ENCODE measurements at places on chromosomes 4 and X.

DNA sequence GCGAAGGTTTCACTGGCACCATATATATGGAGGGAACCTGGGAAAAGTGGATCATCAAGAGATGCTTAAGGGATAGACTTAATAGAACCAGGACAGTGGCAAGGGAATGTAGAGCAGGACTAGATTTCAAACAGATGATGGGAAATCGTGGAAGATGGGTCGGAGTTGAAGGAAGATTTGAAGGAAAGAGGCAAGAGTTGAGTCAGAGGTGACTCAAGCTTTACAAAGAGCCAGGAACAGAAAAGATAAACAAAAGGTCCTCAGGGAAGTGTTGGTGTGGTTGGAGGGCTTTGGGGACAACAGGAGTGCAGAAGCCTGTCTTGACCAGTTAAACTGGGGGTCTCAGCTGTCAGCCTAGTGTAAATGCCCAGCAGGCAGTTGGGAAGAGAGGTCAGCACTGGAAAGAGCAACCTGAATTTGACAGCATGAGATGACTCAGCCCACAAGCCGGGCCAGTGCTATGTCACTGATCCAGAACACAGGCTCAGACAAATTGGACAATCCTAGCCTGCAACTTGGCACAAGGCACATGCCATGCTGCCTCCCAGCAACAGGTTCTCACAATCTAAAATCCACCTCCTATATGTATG lies 230.5 kb downstream of the IDS start:
- no peak for DNase-seq

GRCh38 chr4:102735582-102735981 lies 25.2 kb downstream of the MANBA start:
- DNase-seq, result no peak

- no peak for DNase-seq
Observed at GRCh38 chrX:13840121-13840520, 23.2 kb upstream of the GPM6B start.

DNA sequence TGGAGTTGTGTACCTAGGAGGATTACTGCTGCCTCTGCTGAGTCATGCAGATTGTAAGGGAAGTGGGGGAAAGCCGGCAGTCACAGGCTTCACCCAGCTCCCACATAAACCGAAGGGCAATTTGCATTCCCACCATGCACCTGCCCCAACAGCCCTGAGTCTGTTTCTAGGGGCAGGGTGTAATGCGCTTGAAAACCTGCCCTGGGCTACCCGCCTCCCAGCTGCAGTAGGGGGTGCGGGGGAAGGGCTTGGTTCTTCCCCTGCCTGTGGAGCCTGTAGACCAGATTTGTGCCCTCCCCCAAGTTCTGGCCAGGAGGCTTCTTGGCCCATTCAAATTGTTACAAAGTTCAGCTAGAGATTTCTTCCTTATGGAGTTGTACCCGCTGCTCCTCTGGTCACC lies 269.2 kb upstream of the DDX53 start:
- DNase-seq, result no peak

- DNase-seq, result no peak
Observed at GRCh38 chr4:136650541-136651277, 881.6 kb downstream of the PCDH18 start.

DNA sequence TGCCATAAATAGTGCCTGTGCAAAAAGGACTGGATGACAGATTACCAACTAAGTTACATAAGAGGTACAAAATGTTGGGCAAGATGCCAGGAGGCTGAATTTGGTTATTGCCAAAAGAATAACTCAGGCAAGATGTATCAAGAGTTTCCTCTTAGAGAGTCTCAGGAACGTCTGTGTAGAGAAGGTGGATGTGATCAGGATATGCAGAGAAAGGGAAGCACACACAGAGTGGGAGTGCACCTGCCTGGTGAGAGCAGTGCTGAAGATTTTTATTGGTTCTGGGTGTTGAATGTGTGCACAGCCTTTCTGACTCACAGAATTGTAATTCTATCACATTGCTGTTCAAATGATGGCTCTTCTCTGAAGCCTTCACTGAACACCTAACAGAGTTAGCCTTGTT lies 156.8 kb upstream of the HS3ST1 start:
- no peak for DNase-seq

DNA sequence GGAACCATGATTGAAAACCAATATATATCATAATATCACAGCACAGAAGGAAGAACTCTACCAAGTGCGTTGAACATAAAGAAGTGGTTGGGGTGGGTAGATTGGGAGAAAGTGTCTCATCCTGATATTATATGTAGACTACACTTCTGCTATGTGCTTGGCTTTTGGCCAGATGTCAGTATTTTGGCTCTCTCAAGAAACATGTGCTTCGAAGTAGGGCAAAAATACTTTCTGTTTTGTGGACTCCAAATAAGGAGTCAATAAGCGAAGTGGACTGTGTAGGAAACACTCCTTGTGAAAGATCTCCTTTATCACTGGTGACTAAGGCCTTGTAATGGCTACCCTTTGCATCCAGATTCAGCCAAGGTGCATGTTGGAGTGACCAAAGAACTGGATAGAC lies 7.8 kb upstream of the HPSE start:
- DNase-seq, result no peak

DNA sequence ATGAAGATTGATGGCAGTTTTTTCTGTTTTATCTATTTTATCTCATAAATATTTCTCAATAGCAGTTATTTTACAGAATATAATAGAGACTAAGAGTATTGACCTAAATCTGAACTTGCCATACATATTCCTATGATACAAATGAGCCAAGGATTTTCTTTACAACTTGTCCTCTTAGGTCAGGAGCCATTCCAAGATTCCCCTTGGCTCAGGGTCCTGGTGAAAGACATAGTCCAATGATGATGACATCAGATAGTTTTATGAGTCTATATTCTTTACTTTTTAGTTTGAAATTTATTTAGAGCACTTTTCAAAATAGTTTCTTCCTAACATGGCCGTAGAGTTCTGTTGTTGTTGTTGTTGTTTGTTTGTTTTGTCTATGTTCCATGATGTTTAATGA lies 869.1 kb upstream of the GRID2 start:
- no peak for DNase-seq

- no peak for DNase-seq
Observed at GRCh38 chr4:83362492-83363329, 28.1 kb upstream of the HPSE start.

- no peak for DNase-seq
Observed at GRCh38 chrX:70494441-70494840, 49.8 kb downstream of the DLG3 start.

GRCh38 chrX:3599802-3600430 lies 113.5 kb downstream of the PRKX start:
- peak; percentile 18 for DNase-seq

GRCh38 chrX:119516157-119516702 lies 48.0 kb downstream of the SLC25A5 start:
- DNase-seq, result no peak

DNA sequence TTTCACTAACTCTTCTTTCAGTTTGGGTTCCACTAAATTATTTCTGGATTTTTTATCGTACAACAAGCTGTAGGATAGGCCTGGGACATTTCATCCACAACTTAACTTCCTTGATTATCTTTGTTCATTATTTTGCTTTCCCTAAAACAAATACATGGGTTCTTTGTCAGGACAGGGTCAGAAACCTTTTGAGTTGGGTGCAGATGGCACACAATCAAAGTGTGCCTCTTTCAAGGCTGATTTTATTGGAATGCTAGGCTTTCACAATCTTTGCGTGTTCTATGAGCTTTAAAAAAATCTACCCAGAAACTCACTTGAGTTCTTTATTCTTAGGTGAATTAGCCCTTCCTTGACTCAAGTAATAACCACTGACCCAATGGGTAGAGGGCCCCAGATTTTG lies 348.4 kb downstream of the FAM47B start:
- DNase-seq, result no peak

DNA sequence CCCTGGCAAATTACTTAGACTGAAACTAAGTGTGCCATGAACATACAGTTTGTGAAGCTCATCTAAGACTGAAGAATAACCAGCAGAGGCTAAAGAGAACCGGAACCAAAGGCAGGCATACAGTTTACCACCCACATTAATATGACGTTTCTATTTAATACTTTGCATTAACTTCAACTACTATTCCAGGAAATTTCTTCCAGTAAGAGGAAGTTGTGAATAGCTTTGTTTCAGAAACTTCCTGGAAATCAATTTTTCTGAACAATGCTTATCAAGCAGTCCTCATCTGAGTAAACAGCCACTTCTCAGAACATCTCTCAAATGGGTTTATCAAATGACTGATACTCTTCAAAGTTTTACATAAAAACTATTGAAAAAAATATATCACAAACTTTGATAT lies 252.7 kb downstream of the OPHN1 start:
- no peak for DNase-seq

- no peak for DNase-seq
Observed at GRCh38 chr4:3477750-3478430, 14.8 kb downstream of the DOK7 start.

GRCh38 chr4:108484187-108484586 lies 136.2 kb upstream of the RPL34 start:
- no peak for DNase-seq

- DNase-seq, result no peak
Observed at GRCh38 chr4:186078981-186079638, 10.2 kb downstream of the TLR3 start.

- DNase-seq, result no peak
Observed at GRCh38 chr4:16206848-16207247, 19.4 kb downstream of the TAPT1 start.

- DNase-seq, result no peak
Observed at GRCh38 chr4:37998226-37998625, 38.0 kb downstream of the PTTG2 start.

DNA sequence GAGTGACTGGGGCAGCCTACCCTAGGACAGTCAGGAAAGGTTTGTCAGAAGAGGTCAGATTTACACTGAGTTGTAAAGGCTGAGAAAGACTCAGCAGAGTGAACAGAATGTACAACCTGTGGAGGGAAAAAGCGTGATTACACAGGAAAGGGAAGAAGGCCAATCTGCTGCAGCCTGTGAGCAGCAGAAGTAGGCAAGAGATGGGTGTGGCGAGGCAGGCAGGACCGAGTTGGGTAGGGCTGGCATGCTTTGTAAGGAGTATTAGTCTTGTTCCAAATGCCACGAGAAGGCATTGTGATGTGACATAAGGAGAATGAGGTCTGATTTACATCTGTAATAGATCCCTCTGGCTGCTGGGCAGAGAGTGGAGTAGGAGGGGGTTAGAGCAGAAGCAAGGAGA lies 12.6 kb downstream of the SGMS2 start:
- no peak for DNase-seq

GRCh38 chr4:170089274-170089667 lies 485 bp downstream of the AADAT start:
- no peak for DNase-seq

DNA sequence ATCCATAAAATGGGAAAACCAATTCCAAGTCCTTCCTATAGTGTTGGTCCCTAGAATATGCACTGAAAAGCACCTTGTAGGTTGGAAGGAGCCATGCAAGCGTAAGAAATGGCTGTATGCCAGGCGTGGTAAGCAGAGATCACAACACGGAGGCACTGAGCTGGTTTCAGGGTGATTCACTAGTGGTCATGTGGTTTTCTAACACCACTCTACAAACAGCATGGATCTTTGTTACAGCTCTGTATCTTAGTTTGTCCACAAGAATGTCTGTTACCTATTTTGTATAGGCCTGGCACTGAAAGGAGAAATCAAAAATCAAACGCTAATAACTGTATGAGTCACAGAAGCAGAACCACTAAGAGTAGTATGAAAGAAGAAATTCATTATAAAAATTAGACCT lies 71.9 kb downstream of the MAGEB17 start:
- DNase-seq, result peak; percentile 50

- DNase-seq, result peak; percentile 6
Observed at GRCh38 chrX:112513154-112513553, 166.6 kb downstream of the LHFPL1 start.

DNA sequence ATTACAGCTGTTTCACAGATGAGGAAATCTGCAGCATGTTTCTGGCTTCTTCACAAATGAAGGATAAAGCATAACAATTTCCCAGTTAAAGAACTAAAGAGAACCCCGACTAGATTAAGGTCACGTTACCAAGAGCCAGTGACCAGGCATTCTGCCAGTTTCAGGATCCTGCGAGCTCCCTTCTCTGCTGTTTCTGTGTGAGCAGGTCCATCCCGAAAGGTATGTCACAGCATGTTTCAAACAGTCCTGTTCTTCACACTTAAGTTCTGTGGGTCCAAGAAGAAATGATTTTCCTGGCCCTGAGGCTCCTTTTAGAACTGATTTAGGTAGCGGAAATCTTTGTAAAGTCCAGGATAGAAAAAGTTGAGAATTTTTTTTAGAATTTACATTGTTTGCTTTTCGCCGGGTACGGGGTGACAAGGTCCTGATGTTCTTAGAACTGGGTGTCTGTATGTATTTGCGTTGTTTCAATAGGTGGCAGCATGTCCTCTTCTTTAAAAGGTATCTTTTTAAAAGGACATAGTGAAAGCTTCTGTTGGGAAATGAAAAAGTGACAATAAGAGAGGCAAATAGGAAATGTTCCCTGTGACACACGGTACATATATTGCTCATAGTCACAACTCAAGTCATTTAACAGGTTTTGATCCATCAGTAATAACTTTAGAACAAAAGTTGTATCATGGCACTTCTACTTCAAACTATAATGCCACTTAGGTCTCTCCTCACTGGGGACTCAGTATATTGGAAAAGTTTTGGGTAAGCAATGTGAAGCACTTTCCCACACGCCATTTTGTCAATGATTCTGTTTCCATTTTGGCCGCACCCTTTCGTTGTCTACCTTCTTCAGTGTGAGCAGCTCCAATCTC lies 18.4 kb downstream of the IL21 start:
- DNase-seq, result no peak

DNA sequence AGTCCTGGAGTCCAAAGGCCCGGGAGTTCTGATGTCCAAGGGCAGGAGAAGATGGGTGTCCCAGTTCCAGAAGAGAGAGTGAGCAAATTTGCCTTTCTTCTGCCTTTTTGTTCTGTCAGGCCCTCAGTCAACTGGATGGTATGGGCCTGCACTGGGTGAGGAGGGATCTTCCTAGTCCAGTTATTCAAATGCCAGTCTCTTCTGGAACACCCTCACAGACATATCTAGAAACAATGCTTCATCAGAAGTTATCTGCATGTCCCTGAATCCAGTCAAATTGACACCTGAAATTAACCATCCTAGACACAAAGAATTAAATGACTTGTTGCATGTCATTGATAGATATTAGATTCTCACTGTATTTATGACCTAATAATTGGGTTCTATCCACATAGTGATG lies 48.5 kb upstream of the TSPAN5 start:
- DNase-seq, result no peak

DNA sequence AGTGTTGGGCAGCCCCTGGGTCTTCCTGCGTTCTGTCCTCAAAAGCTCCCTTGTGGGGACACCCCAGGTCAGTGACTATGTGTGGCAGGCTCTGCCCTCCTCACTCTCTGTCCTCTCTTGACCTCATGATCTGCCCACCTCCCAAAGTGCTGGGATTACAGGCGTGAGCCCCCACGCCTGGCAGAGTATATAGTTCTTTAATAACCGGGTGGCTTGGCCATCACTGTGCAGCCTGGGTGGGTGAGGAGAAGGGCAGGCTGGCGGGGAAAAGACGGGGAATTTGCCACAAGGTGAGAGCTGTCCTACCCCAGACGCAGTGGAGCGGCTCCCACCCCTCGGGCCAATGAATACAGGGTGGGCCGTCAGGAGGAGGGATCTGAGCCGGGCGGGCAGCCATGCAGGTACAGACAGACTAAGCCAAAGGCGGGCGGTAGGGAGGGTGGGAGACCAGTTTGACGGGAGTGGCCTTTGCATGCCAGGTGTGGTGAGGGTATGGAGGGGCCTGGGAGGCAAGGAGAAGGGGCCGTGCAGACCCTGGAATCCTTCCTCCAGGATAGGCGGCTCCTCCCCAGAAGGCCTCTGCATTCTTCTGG lies 2.5 kb downstream of the SH3BP2 start:
- no peak for DNase-seq

- no peak for DNase-seq
Observed at GRCh38 chr4:39323821-39324220, 42.3 kb downstream of the RFC1 start.

All from fibroblast of skin of left biceps (primary cell).